Activated naive CD4-positive, alpha-beta T cell treated with Interleukin-2 at 50 U/mL for 16 hours (primary cell): ENCODE measurements at places on chromosomes 11 and 22.
A peak's percentile ranks its signal among the peaks of the same experiment; 100 is the strongest.

GRCh38 chr11:68819362-68819761 lies 22.4 kb downstream of the CPT1A start:
- no peak for DNase-seq

- no peak for DNase-seq
Measured at GRCh38 chr11:87437844-87438223, 400.1 kb downstream of the TMEM135 start.

DNA sequence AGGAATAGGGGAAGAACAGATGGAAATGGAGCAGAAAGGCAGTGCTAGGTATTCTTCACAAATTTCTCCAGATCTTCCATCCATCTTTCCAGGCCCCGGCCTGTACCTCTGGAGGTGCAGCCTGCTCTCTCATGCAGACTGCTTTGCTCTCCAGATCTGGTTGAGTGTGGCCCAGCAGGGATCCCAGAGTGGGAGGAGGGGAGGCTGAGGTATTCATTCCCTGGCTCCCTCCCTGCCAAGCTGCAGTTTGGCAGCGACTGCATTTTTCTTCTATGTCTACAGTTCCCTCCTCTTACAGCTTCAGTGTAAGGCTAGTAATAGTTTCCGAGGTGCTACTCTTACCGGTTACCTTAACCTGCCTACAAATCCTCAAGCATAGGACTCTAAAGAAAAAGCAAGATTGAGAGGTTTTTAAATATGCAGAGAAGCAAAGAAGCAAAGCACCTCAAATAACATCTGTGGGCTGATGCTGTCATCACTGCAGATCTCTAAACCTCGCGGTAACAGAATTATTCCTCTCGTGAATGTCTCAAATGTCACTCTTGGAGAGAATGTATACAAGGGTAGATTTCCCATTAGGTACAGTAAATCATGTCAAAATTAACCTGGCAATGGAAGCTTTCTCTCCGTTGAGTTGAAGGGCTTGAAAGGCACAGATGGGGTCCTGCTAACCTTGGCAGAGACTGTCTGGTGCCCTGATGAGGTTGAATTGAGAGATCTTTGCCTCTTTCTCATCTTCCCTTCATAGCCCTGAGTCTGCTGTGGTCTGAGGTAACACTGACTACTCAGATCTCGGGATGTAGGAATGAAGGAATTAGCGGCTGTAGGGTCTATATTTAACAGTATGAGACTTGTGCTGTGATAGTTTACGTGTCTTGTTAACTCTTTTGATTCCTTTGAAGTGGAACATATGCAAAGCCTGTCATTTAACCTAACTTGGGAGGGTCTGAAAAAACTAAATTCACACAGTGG lies 297.9 kb upstream of the C11orf87 start:
- no peak for DNase-seq

- peak; percentile 81 for DNase-seq
Measured at GRCh38 chr11:61187505-61188130, 15.7 kb upstream of the PGA3 start.

GRCh38 chr22:33562501-33562900 lies 357.8 kb downstream of the LARGE1 start:
- no peak for DNase-seq

- DNase-seq, result no peak
Measured at GRCh38 chr11:62309991-62310390, 11.1 kb upstream of the SCGB1D4 start.

DNA sequence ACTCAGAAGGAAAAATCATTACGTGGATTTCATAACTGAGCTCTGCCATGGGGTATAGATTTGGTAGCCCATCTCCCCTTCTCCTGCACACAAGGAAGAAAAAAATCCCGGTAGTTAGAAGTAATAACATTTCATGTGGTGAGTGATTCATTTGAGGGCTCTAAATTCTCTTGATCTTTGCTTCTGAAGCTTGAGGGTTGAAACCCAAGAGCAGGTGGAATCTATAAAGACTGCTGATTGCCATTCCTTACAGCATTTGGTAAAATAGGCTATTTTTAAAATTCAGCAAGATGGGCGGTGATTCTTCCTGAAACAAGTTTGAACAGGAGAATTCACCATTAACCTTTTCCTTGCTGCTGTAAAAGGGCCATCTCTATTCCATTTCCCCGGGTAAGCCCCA lies 266.1 kb downstream of the CADM1 start:
- DNase-seq, result no peak

- DNase-seq, result peak; percentile 80
Measured at GRCh38 chr11:61023086-61023965, 51.8 kb downstream of the CD6 start.

GRCh38 chr11:132881622-132882021 lies 650.7 kb downstream of the OPCML start:
- no peak for DNase-seq

- peak; percentile 78 for DNase-seq
Measured at GRCh38 chr22:23182309-23183060, 2.2 kb downstream of the BCR start.

DNA sequence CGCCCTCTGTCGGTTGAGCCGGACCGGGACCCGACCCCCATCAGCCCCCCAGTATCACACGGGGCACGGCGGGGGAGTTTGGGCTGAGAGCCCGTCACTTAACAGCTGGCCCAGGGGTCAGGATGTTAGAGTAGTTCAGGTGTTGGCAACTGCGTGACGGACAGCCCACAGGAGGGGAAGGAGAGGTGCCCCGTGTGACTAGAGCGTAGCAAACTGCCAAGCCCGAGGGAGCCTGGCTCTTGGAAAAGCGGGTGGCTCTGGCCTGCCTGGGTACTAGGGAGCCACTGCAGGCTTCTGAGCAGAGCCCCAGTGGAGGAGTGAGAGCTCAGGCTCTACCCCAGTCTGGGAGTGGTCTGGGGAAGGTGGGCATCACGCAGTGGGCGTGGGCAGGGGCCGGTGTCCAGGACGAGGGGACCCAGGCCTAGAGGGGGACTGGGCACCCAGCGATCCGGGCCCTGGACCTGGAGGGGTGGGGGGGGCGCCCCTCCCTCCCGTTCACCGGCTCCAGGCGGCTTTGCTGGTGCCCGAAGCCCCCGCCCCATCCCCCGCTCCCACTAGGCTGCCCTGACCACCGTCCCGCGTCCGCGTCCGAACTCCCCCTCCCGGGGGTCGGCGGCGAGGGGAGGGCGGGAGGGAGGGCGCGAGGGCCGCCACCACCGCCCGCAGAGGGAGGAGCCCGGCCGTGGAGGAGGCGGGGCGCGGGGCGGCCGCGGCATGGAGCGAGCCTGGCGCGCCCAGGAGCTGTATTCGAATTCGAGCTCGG lies 24.4 kb downstream of the SHANK3 start:
- DNase-seq, result no peak
